ENCODE measurements at places on chromosomes 4 and X.

DNA sequence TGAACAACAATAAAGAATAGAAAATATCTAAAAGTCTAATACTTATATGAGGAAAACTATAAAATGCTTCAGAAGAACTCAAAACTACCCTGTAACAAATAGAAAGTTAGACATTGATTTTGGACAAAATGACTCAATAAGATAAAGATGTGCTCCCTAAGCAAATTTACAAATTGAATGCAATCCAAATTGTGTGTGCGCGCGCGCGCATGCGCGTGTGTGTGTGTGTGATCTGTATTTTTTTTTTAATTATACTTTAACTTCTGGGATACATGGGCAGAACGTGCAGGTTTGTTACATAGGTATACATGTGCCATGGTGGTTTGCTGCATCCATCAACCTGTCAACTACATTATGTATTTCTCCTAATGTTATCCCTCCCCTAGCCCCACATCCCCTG is 320.8 kb upstream of the INTU start:
- DNase-seq, result no peak

- no peak for DNase-seq
Measured at GRCh38 chr4:43781125-43781524, 667.5 kb downstream of the KCTD8 start.

- DNase-seq, result no peak
Measured at GRCh38 chr4:99690472-99690871, 32.8 kb upstream of the C4orf54 start.

GRCh38 chr4:182553653-182554052 is 310.5 kb downstream of the TENM3 start:
- DNase-seq, result no peak

DNA sequence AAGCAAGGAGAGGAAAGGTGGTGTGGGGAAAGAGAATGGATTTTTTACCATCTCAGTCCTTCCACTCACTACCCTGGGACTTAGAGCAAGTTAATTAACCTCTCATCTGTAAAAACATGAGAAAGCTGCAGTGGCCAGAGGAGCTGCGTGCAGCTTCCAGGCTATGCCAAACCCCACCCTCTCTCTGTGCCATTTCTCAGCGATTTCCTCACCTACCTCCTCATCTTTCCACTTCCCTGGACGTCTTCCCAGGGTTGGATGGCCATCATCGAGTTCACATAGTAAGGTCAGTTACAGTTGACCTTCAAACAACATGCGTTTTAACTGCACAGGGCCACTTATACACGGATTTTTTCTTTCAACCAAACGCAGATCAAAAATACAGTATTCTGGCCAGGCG is 64.3 kb downstream of the SMIM20 start:
- DNase-seq, result no peak

GRCh38 chrX:137233478-137233877 is 199.7 kb upstream of the GPR101 start:
- no peak for DNase-seq

DNA sequence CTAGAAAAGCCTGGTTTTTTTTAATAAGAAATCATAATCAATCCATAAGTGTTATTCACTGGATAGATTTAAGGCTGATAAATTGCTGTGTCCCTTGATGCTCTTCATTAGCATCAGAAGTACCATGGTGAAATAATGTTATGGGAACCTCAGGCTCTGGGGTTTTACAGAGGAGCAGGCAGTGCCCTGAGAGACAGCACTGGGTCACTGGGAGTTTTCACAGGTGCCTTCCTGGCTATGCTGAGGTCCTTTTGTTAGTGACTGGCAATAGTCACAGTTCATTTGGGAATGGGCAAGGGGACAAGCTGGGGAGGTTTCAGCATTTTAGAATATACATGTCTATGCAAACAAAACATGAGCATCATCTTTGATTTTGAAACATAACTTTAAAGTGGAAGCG is 38.6 kb downstream of the ANK2 start:
- no peak for DNase-seq

DNA sequence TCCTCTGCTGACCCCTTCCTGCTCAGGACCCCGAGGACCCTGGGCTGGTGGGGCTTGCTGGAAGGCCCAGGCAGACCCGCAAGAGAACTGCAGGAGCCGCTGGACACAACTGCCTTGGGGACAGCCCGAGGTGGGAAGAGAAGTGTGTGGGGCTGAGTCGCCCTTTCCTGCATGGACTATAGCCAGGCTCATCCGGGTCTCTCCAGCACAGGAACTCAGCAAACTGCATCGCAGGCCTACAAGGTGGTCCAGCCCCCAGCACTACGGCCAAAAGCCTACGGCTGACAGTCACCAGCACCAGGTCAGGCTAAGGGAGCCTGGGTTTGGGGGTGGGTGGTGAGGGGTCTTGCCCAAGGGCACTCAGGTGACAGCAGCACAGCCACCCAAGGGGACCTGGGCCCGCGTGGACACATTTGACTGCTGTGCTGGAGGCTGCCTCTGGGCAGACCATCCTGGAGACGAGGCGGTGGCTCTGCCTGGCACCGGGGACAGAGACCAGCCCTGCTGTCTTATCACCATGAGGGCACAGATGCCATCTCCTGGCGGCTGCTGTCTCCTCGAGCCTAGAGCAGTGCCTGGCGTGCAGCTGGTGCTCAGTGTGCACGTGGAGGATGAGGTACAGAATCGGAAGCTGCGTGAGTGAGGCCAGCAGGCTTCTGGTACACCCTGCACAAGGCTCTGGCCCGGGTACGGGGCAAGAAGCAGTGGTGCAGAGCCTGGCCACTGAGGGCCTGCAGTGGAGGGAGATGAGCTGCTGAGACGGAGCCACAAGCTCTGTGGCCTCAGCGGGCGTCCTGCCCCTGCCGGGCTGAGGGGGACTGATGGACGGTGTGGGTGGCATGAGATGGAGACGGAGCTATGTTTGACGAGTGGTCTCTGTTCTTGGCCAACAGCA is 15.1 kb downstream of the LRPAP1 start:
- DNase-seq, result no peak

DNA sequence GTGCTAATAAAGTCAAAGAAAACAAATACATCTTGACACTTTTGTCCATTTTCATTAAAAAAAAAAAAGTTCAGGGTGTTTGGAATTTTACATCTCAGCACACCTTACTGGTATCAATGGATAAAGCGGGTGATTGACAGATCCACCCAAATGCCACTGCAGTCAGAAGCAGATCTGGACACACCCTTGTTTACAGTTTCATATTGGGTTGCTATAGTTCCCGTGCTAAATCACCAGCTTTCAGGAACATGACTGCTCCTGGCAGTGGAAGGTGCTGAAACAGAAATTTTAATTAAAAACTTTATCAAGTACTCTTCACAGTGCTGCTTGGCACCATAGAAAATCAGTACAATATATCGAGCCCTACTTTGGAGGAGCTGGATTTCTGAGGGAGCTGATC is 116.3 kb downstream of the STOX2 start:
- no peak for DNase-seq
